ENCODE measurements at places on chromosomes 6 and 20. TPM values are rescaled to one million over a fixed set of nuclear protein-coding genes. Genes with fewer than 3 reads are reported as not detected.

ERGIC3 gene
- total RNA-seq = 195 TPM

COL9A1 gene
- total RNA-seq = not detected

GATA5 gene
- not detected for total RNA-seq

CPNE5 gene
- total RNA-seq = 3.3 TPM

BTNL2 gene
- not detected for total RNA-seq

PTCHD4 gene
- 3.1 TPM for total RNA-seq

HLA-DMA gene
- total RNA-seq = 4.9 TPM

TM9SF4 gene
- total RNA-seq = 31.0 TPM

ZC2HC1B gene
- total RNA-seq = not detected

SSTR4 gene
- not detected for total RNA-seq

EYA4 gene
- 0.33 TPM for total RNA-seq

HFE gene
- total RNA-seq = 3.1 TPM

RAB44 gene
- 0.07 TPM for total RNA-seq

RSPH4A gene
- 0.10 TPM for total RNA-seq

CCDC170 gene
- not detected for total RNA-seq

COL11A2 gene
- 0.07 TPM for total RNA-seq

RAET1G gene
- total RNA-seq = 0.34 TPM
